Posterior vena cava (tissue), 2 donors: ENCODE measurements at places on chromosomes 7 and 10. TPM values are rescaled to one million over a fixed set of nuclear protein-coding genes. Genes with fewer than 3 reads are reported as not detected.

Gene PRLHR
- not detected for total RNA-seq

Gene SEC23IP
- 45.0 TPM for total RNA-seq

Gene UNC5B
- total RNA-seq, result 8.4 TPM

DNA sequence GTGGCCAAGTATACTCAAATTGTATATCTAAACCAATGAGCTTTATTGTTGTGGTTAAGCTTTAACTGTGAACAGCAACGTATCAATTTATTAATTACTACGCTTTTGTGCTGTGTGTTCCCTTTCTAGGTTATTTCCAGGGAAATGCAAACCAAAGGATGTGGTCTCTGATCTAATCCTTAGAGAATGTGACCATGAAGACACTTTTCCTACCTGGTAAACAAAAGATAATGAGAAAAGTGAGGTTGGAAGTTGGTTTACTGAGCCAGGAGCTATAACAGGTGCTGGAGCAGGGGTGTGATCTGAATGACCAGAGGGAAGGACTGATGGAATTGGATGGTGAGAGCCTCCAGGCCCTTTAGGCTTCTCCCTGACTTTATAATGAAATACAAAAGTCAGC, 25.4 kb upstream of the CALU start:
- no peak for DNase-seq

DNA sequence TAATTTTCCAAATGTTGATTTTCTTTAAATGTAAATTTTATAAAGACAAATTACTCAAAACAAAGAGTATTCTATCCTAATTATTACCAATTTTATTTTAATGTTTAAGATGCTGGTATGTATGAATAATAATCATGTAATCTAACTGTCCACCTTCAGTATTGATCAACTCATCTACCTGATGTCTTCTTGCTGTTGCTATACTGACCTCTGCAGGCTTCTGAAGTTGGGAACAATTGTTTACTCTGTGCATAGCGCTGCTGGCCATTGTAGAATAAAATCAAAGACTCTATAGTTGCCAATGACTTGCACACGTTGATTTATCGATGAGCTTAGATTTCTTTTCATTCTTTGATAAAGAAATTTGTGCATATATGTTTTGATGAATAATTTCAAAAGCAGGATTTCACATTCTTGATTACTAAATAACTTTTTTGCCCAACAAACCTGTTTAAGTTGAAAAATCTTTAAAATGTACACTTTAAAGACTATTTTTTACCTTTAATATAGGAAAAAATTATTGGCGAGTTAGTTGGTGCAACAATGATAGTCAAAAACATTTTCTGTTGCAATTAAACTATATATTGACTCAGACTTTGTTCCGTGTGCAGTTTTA, 282.3 kb downstream of the TFEC start:
- DNase-seq, result no peak

DNA sequence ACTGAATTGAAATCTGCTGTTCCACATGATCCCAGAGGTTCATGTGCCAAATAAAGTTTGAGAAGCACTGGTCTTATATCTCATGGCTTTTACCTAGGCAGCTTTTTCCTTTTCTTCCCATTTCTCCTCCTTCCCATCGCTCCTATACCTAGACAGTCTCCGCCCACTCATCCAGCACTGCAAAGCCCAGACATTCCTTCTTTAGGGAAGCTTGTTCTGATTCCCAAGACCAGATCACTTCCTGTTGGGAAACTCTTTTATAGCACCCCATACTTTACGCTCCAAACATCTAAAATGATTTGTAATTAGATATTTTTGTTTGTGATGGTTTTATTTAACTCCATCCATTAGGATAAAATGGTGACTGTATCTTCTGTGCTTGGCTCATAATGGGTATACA, 75.9 kb downstream of the BMPER start:
- DNase-seq, result no peak

- DNase-seq, result peak; percentile 84
Observed at GRCh38 chr10:97640868-97641811, 669 bp downstream of the PI4K2A start.

- DNase-seq, result no peak
Observed at GRCh38 chr10:62264702-62265436, 3.8 kb downstream of the RTKN2 start.

GRCh38 chr10:113221756-113222168, 271.7 kb downstream of the TCF7L2 start:
- no peak for DNase-seq

DNA sequence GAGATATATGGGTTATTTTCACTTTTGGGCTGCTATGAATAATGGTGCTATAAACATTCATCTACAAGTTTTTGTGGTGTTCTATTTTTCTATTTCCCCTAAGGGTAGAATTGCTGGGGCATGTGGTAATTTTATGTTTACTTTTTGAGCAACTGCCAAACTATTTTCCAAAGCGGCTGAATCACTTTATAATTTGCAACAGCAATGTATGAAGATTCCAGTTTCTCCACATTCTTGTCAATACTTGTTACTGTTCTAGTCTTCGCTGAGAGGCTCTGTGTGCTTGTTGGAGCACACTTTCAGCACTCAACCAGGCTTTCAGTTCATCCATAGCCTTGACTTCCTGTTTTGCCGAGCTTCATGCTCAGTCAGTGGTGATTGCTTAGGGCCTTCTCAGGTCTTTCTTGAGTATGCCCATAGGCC, 39.0 kb downstream of the ADK start:
- no peak for DNase-seq
